Activated CD4-positive, alpha-beta T cell treated with anti-CD3 and anti-CD28 coated beads for 24 hours (primary cell): ENCODE measurements at places on chromosomes 4 and X.

- DNase-seq: no peak
These were observed 181.9 kb upstream of the ANXA3 start for GRCh38 chr4:78369679-78370078.

DNA sequence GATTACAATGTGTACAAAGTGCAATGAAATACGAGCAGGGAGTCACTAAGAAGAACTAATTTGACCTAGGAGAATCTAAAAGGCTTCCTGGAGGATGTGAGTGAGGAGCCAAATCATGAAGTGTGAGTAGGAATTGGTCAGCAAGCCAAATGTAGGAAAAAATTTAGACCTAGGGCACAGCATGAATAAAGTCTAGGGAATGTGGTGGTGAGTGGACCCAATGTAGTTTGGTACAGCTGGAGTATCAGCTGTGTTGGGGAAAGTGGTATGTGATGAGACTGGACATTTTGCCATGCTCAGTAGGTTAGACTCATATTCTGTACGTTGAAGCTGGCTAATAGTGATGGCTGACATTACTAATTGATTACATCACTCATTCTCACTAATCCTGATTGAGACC, 191.0 kb downstream of the AFF2 start:
- no peak for DNase-seq

DNA sequence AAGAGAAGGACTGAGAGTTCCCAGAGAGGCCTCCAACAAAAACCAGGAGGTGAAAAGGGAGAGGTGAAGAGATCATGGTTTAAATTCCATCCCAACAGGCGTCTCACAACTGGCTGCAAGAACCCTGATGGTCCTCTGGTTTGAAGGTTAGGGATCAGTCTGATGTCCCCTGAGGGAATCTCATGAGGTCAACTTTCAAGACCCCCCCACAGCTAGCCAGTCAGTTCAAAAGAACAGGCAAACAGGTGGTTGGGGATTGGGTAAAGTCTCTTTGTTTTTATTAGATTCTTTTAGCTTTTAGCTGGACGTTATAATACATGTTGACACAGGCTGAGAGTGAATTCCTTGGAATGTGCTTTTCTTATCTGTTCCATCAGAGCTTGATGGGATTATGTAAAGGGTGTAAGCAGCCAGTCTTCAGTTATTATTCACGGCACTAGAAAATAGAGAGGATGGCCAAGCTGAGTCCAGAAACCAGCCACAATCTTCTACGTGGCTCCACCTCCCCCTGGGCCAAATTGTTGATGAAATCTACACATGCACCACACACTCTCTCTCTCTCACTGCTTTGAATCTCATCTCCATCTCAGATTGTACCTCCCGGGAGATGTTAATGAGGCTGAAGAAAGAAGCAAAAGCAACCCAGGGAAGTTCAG, 20.8 kb downstream of the ENPP6 start:
- DNase-seq: no peak

DNA sequence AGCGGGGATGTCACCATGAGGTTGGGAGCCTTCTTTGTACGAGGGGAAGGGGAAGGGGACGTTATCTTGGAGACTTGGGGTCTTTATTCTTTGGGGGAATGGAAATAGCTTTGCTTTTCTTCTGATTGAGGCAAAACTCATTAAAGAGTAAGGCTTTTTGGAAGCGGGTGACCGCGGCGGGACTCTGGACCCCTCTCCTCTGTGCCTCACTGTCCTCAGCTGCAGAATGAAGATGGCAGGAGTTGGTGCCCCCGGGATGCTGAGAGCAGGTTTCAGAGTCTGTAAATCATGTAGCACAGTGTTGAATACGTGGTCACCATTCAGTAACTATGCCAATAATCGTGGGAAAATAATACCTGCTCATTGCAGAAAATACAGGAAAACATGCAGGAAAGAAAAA, 32.1 kb downstream of the HTT-AS start:
- no peak for DNase-seq

DNA sequence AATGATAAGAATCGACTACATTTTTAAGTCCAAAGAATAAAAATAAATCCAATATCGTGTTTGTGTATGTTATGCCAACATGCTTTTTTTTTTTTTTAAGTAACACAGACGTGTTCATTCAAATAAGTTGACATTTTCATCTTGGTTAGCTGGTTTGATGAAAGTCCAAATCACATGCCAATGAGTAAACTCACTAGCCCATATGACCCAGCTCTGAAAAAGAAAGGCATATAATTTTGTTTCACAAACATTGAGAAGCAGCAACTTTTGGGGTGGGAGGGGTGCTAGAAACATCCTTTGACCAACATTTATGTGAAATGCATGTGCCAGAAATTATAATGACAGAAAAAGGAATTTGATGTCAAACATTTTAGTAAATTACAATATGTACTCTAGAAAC, 61.6 kb upstream of the SPP1 start:
- no peak for DNase-seq

DNA sequence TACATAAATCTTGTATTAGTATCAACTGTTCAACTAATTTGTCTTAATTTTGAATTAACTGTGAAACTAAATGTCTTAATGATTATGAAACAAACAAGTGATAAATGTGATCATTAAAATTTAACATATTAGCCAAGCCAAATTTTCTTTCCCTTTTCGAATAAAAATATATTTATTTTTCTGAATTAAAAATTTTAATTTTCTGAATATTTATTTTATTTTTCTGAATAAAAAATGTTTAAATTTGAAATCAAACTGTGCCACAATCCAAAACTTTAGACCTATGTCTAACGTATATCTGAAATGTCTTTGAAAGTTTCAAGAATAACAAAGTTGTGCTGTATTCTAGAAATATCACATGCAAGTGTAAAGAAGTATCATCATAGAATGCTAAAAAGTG, 4.7 kb downstream of the GABRA2 start:
- no peak for DNase-seq

- DNase-seq: no peak
These were observed at the start of gene STBD1 for GRCh38 chr4:76305971-76306881. TSS of gene STBD1 (plus strand) at chr4:76306733. CDS start at chr4:76306770, 37 bp downstream.
